Stimulated activated CD8-positive, alpha-beta memory T cell treated with anti-CD3 and anti-CD28 coated beads, Interleukin-4, amount 100 ng/mL, for 1 hour (primary cell): ENCODE measurements at places on chromosomes 7 and 10.

- DNase-seq, result no peak
These were observed 83.9 kb downstream of the DNAJB9 start for GRCh38 chr7:108653526-108653925.

- no peak for DNase-seq
These were observed 124.6 kb upstream of the NRBF2 start for GRCh38 chr10:63008491-63008890.

DNA sequence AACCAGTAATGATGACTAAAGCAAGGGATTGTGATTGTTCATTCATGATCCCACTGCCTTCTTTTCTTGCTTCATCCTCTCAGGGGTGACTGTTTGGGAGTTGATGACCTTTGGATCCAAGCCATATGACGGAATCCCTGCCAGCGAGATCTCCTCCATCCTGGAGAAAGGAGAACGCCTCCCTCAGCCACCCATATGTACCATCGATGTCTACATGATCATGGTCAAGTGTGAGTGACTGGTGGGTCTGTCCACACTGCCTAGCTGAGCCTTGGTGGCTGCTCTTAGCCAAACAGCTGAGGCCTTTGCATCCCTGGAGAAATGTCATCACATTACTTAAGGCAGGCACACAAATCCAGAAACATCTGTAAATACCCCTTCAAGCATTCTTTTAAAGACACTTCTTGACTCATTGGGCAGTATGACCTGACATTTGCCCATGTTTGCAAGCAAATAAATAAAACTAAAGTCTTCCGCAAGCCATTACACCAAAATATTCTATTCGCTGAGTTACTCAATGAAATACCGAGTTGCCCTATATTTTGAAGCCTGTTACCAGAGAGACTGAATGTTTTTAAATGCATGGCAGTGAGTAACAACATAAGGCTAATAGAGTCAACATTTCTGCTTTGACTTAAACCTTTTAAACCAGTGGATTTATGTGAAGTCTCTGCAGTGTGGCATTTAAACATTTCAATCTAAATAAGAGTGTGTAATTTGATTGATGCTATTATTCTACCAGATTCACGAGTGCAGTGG lies 166.3 kb upstream of the LANCL2 start:
- no peak for DNase-seq

- DNase-seq, result no peak
These were observed 12.6 kb downstream of the LSM5 start for GRCh38 chr7:32477649-32477980.
